AG09309 (cell line): ENCODE measurements at places on chromosomes 1 and 21.

DNA sequence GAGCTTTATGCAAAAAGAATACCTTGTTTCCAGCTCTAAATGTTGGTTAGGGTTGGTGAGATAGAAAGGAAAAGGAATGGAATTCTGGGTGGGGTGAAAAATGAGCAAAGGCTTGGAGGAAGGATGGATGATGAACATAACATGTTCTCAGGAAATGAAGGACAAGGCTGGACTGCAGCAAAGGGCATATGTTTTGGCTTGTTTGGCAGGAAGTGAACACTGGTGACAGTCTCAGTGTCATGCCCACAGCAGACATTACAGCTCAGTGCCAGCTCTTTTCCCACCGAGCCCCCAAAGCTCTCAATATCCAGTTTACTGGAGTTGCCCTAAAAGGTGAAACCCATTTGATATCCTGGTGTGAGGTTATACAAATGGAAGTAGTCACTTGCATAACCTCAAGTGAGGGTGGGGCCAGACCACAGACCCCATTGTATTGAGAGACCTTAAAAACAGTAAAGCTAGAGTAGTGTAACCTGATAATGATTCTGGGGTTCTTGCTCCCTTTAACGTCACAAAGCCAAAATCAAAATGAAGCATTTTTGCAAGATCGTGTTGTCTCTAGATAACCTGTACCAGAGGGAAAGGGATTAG, 270.6 kb downstream of the NFIA start:
- DNase-seq, result no peak

- DNase-seq, result no peak
These were observed 17.4 kb downstream of the FMN2 start for GRCh38 chr1:240109130-240109529.

GRCh38 chr1:94183197-94183815, 54.1 kb downstream of the ARHGAP29 start:
- no peak for DNase-seq

GRCh38 chr1:35947547-35947946, 16.6 kb downstream of the AGO3 start:
- no peak for DNase-seq

DNA sequence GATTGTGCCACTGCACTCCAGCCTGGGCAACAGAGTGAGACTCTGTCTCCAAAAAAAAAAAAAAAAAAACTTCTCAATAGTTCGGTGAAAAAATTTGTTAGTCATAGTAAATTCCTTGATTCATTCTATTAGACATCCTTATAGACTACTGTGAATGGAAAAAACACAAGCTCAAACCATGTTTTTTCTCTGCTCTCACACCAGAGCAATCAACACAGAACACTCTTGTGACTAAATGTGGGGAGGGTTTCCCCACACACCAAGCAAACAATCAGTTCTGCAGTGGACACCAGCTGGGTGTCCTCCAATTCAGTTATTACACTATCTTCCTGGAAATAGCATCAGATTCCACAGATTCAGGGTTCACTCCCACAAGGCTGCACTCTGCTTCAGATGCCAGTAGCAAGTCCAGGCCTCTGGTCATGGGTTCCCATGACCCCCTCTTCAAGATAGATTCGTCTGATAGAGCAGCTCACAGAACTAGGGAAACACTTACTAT, 69.1 kb upstream of the TEKT2 start:
- no peak for DNase-seq

- DNase-seq, result no peak
These were observed 3.3 kb upstream of the DENND2D start for GRCh38 chr1:111203681-111204200.

DNA sequence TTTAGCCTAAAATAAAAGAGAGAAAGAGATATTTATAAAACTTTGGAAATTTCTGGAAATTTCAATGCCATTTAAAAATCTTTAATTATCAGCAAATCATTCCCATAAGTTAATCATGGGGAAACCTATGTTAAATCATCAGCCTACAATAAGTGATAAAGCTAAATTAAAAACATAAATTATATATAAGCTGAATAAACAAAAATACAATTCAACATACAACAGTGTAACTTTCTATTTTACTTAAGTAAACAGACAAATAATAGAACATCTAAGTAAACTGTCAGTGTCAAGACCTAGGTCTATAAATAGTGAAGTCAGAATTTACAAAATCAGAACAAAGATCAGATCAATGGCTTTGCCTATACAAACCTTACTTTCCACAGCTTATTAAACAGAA, 57.5 kb downstream of the EPRS1 start:
- no peak for DNase-seq

GRCh38 chr1:36170643-36171412, 14.9 kb downstream of the MAP7D1 start:
- DNase-seq, result no peak

DNA sequence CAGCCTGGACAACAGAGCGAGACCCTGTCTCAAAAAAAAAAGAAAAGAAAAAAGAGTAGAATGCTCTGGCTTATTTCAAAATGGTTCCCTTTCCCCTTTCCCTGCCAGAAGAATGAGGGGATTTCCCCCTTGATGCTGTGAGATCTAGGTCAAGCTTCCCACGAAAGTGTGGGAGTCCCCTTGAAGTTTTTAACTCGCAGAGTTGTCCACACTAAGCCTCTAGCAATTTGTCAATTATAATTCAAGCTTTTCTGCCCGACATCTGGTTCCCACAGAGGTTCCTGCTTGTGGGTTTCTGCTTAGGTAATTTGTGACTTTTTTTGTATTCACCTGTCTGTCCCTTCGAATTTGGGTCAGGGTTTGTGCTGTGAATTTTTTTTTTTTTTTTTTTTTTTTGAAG, 62.8 kb downstream of the ZFYVE9 start:
- no peak for DNase-seq

- DNase-seq, result no peak
These were observed 7.5 kb upstream of the RPS6KA1 start for GRCh38 chr1:26522073-26522472.

DNA sequence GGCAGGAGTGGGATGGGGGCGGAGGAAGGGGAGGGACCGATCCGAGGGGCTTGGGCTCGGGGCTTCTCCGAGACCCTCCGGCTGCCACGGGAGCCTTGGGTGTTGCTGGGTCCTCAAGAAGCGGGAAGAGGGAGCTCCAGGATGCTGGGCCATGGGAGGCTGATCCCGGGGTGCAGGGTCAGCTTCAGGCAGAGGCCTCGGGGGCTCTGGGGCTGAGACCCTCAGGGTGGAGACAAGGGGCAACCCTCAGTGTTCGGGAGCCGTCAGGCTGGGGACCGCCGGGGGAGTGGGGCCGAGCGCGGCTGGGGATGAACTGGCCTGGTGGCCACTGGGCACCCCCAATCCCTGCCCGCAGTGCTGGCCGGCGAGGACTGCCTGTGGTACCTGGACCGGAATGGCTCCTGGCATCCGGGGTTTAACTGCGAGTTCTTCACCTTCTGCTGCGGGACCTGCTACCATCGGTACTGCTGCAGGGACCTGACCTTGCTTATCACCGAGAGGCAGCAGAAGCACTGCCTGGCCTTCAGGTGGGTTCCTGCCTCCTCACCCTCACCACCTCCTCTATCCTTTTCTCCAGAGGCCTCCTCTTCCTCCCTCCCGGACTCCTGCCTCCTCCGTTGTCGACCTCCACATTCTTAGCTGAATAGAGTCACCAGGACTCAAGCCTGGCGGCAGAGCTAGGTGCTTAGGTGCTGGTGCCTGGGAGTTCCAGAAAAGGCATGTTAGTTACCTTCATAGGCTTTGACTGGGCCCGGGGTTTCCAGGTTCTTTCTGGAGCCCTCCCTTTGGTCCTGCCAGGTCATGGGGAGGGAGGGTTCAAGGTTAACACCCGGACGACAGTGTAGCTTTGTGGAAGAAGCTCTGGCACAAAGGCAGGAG, 631 bp downstream of the SHISA4 start:
- DNase-seq, result no peak

- no peak for DNase-seq
These were observed 155.8 kb upstream of the PTGFR start for GRCh38 chr1:78334952-78335351.

DNA sequence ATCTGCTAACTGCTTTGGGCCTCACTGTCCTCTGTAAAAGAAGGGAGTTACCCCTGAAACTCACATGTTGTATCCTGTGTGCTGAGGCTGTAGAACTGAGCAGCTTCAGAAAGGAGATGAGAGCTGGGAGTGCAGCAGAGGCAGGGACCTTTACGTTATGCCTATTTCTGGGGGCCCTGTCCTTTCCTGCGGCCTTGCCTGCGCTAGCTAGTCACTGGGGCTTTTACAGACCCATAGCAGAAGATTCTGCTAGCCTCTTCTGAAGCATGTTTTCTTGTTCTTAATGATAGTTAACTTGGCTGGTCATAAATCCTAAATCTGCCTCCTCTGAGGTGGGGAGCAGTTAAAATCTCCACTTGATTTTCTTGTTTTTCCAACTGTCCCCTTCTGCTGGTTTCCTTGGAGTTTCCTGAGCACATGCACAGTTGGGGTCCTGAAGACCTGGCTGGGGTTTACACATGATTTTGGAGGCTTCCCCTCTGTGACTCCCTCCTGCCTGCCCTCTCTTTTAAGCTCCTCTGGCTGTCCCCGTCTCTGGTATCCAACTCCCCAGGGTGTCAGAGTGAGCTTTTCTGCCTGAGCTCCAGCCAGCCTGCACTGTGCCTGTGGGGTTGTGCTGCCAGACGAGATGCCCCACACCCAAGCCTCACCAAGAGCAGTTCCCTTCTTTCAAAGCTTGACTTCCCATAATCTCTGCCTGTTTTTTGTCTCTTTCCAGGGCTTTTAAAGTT, 76.6 kb downstream of the NOS1AP start:
- no peak for DNase-seq

DNA sequence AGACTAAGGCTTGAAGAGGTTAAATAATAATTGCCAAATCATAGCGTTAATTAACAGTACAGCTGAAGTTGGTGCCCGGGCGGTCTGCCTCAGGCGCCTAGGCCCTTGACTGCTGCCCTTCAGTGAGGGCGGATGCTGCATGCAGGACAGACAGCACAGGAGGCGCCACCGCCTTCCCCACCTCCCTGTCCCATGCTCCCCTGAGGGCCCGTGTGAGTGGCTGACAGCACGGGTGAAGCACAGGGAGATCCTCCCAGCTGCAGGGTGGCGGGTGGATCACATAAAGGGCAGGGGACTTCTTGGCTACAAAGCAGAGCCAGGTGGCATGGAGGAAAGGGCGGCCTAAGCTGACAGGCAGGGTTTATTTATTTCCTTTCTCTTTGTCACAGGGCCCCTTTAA, 49.1 kb downstream of the DDX20 start:
- no peak for DNase-seq

DNA sequence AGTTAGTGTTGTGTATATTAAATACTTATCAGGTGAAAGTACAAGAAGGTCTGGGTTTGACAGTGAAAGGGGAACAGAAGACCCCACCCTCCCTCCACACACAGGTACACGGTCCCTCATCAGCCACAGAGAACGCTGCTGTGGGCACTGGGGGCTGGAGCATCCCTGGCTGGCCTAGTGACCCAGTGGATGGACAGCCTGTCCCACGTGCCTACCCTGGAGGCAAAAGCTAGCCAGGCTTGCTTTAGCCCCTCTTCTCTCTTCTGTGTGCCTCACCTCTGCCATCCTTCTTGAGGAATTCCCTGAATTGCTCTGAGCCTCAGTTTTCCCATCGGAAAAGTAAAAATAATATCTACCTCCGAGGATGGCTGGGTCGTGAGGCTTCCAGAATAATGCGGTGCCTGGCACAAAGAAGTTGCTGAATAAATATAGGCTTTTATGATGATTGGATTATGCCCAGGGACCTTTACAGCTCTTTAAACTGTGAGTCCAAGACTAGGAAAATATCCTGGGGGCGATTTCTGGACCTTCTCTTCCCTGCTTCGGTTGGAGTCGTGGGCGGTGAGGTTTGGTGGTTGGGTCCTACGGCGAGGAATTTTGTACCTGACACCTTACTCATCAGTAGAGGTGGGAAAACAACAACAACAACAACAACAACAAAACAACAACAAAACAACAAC, 918 bp downstream of the IFNLR1 start:
- DNase-seq, result no peak

DNA sequence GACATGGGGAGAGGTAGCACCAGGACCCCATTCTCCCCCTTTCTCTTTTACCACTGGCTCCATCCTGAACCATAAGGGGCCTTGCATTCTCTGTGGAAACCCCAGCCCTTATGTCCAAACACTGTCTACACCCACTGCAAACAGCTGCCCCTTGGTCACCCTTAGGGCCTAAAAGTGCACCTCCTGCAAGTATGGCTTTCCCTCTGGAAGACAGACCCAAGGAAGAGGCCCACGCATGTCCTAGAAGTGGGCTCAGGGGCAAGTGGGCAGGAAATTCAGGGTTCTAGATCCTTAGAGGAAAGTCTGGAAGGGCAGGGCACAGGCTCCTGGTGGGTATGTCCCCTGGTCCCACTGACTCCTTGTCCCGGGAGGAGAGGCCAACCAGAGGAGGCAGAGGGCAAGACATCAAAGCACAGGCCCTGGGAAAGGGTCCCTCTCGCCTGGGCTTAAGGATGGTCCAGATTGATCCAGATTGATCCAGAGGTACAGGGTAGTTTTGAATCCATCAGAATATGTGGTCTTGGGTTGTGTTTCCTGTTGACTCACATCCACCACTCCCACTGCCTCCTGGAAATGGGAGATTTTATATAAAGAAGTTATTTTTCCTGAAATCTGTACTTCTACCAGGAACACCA, 150.9 kb downstream of the GRIK3 start:
- no peak for DNase-seq

DNA sequence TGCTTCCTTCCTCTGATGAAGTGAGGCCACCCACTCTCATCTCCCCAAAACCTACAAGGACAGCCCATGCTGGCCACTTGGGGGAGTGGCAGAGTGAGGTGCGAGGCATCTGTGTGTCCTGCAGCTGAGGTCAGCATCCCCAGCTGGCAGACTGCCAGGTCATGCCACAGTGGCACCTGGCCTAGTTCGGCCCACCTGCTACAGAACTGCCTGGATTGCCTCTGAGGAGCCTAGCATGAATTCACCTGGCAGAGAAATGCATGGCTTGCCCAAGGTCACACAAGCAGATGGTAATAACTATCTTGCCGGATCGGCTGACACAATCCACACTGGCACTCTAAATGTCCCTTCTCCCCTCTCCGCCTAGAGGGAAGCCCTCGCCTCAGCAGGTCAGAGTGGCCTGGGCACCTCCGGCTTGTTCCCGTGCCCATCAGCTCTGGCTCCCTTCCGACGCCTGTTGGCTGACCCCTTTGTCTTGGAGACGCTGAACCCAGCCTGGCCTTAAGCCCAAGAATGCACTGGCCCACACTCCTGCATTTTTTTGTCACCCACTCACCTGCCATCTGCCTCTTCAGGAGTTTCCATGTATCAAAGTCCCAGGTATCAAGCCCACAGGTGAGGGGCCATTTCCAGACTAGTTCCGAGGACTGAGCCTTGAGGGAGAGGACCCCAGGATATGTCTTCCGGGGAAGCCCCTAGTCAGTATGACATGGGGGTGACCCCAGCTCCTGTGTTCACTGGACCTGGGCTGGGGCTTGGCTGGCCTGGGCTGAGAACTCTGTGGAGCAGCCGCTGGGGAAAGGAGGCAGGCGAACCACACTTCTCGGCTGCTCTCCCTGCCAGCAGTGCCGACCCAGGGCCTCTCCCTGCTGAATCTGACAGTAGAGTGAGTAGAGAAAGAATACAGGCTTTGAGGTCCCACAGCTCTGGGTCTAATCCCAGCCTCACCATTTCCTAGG, 21.7 kb downstream of the ECE1 start:
- no peak for DNase-seq

GRCh38 chr1:173502104-173502503, 25.0 kb downstream of the PRDX6 start:
- no peak for DNase-seq
